ENCODE measurements at places on chromosomes 16 and 17.
A peak's percentile ranks its signal among the peaks of the same experiment; 100 is the strongest.

DNA sequence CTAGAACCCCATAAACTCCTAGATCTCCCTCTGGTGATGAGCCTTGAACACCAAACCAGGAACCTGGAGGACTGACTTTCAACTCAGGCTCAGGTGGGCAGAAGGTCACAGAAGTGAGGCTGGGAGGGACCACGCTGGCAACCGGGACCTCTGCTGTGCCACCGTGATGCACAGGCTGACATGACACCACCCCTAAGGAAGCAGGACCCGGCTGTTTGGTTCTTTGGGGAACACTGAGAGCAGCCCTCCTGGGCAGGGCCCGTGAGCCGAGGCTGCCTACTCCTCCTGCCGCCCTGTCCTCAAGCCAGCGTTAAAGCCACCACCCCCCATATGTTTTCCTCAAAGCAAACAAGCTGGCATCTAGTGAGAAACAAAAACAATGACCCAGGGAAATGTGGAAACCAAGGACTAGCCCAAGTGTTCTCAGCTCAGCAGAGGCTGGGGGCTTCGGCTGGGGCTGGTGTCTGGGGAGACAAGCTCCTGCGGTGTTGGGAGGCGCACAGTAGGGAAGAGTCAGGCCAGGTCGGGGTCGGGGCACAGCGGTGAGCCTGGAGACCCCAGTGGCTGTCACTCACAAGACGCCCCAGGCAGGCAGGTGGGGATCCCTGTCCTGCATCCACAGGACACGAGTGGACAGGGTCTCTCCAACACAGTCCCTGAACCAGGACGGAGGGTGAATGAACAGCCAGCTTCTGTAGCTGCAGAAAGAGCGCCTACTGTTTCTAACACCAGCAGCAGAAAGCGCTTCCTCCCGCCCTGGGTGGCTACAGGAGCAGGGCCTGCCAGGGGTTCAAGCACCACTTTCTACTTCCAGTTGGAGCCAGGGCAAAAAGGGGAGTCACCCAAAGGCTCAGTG lies 1.7 kb downstream of the SMIM5 start:
- no peak for DNase-seq

- DNase-seq: peak; percentile 82
These were observed 874 bp downstream of the CMTM3 start for GRCh38 chr16:66605177-66605978.

DNA sequence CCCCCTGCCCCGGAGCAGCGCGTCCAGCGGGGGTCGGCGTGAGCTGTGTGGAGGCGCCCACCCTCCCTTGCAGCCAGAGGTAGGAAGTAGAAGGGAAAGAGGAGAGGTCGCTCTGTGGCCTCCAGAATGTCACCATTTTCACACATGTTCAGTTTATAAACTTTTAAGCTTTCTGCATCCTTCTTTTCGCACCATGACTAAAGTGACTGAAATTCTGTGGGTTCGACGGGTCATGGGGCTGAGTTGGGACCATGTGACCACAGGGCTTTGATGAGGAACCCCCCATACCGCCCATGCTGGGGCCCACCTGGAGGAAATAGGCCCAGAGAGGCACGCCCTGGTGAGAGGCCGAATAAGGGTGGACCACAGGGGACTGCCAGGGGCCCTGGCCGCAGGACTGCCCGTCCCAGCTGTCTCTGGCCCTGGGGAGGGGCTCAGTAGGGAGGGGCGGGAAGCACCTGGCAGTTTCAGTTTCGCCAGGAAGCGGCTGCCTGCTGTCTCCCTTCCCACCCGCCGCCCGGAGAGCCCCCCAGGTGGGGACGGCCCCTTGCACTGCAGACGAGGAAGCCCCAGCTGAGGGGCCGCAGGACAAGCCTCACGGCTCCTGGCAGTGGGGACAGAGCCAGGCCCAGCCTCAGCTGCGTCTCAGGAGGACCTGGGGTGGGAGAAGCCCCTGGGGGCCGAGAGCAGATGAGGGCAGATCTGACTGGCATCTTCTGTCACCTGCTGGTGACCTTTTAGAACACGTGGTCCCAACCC lies 9.0 kb downstream of the CBFA2T3 start:
- no peak for DNase-seq

DNA sequence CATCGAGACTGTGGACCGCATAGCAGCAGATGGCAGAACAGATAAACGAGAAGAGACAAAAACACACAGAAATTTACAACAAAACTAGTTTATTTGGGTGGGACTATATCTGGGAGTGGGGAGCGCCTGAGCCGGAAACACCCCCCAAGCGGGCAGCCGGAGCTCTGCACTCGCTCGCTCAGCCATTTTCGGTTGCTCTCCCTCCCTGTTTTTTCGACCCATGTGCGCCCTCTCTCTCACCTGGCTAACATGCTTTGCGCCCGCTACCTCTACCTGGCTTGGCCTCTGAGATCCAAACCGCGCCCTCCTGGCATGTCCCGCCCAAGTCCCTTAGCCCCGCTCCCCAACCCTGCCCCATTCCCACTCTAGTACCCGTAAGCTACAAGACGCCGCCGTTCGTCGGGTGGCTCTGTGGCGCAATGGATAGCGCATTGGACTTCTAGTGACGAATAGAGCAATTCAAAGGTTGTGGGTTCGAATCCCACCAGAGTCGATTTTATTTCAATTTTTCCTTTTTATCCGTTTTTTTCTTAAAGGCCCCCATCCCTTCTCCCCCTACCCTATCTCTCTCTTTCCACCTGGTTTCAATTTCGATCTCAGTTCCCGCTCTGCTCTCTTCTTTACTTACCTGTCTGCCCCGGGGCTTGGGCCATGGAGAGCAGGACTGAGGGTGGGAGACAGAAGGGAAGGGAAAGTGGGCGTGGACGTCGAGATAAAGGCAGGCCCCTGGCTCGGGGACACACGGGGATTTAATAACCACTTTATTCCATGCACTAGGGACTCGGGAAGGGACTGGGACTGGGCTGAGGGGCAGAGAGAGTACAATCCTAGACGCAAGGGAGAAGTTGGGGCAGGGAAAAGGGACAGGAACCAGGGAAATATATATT lies 2.4 kb upstream of the ALOXE3 start:
- DNase-seq: peak; percentile 87

All from neural progenitor cell (in vitro differentiated cells).